ENCODE measurements at places on chromosomes 13 and 19. TPM values are rescaled to one million over a fixed set of nuclear protein-coding genes. Genes with fewer than 3 reads are reported as not detected.

The ETV2 gene
- 1.1 TPM for total RNA-seq

The CYP4F22 gene
- not detected for total RNA-seq

The CEACAM7 gene
- not detected for total RNA-seq

The ZNF112 gene
- total RNA-seq = 5.8 TPM

The SGCG gene
- total RNA-seq = 0.09 TPM

The LACC1 gene
- total RNA-seq = 0.99 TPM

The TEX29 gene
- total RNA-seq = not detected

DNA sequence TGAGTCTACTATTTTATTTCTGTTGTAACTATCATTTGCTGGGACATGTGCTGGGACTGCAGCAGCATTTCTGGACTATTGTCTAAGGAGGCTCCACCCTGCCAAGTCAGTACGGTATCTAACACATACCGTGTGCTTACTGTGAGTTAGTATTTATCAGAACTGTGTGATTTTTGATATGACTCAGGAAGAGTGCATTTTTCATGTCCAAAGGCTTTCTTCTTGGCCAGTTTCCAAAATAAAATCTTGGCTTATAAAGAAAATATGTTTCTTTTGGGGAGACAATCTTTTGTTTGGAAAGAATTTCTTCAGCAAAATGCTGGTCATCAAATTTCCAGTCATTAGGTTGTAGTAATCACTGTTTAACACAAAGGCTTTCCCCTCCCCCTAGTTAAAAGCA is 11.6 kb downstream of the PARP4 start:
- H3K36me3 ChIP-seq = peaks cover 20% of the 10 kb centered on the region
- no peak overlapping the region for H3K4me3 ChIP-seq
- DNase-seq = no peak
- peaks cover 9% of the 10 kb centered on the region for H3K4me1 ChIP-seq

GRCh38 chr13:65789815-65790214 is 1440.3 kb downstream of the PCDH9 start:
- H3K27ac ChIP-seq = no peak overlapping the region
- peak; percentile 7 for DNase-seq
- H3K36me3 ChIP-seq = no peaks in the 10 kb centered on the region
- no peak overlapping the region for H3K4me3 ChIP-seq
- H3K27me3 ChIP-seq = no peaks in the 10 kb centered on the region
- no peaks in the 10 kb centered on the region for H3K4me1 ChIP-seq

- H3K4me1 ChIP-seq = peaks cover 4% of the 10 kb centered on the region
- DNase-seq = no peak
Observed at GRCh38 chr19:2097203-2097885, 629 bp downstream of the IZUMO4 start.

GRCh38 chr19:57466489-57466888 is 9.5 kb upstream of the VN1R1 start:
- H3K27me3 ChIP-seq = no peaks in the 10 kb centered on the region
- no peak overlapping the region for H3K4me3 ChIP-seq

DNA sequence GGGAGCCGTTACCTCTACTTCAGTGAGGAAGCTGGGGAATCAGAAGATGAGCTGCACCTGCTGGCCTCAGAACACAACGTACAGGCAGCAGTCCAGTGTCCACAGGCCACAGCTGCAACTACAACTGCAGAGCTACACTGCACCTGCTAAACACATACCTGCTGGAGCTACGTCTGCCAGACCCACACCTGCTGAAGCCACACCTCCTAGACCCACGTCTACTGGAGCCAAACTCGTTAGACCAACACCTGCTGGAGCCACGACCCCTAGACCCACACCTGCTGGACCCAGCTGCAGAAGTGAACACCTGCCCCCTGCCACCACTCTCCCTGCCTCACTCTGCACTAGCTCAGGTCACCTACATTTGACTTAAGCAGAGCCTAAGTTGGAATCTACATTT is 169.9 kb downstream of the USP12 start:
- H3K27ac ChIP-seq = no peak overlapping the region
- no peaks in the 10 kb centered on the region for H3K4me1 ChIP-seq
- no peak for DNase-seq

DNA sequence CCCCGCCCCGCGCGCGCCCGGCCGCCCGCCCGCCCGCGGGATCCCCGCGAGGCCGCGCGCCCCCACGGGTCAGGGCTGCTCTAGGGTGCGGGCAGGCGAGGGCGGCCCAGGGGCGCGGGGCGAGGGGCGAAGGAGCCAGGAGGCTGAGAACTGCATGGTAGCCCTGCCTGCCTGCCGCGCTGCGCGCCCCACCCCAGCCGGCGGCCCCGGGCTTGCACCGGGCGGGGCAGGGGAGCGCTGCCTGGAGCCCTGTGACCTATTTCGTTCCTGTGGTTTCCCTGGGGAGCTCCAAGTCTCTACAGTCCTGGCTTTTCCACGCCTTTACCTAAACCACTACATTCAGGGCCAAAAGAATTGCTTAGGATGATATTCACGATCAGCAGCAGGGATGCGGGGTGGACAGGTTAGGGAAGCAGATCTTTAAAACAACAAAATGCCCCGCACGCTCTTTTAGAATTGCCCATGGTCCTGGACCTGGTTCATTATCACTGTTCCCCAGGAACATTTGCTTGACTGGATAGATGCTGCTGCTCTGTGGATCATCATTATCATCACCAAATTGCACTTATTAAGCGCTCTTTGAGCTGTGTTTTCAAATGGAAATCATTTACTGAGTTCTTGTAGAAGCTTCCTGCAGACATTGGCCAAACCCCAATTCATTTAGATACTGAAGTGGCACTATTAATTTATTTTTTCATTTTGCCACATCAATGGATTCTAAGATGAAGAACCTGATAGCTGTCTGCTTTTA is 421 bp upstream of the GPR12 start:
- no peak for DNase-seq
- no peak overlapping the region for H3K27ac ChIP-seq
- H3K36me3 ChIP-seq = no peaks in the 10 kb centered on the region
- H3K4me1 ChIP-seq = no peaks in the 10 kb centered on the region

DNA sequence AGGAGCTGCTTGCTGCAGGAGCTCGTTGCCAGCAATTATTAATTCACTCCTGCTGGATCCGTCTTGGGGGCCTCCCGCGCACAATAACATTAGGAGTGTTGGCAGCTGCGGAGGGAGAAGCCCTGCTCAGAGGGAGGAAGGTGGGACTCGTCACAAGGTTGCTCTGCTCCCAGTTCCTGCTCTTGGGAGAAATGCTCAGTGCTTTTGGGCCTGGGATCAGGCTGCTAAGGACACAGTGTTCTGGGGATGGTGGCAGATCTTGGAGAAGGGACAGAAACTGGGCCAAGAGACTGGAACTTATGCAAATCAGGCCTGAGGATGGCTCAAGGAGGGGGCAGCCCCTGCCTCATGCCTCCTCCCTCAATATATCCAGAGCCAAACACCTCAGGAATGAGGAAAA is 78.9 kb upstream of the OLFM4 start:
- H3K36me3 ChIP-seq = no peaks in the 10 kb centered on the region
- H3K4me1 ChIP-seq = no peaks in the 10 kb centered on the region
- no peak overlapping the region for H3K27ac ChIP-seq
- no peak overlapping the region for H3K4me3 ChIP-seq
- no peak for DNase-seq
- no peaks in the 10 kb centered on the region for H3K27me3 ChIP-seq

DNA sequence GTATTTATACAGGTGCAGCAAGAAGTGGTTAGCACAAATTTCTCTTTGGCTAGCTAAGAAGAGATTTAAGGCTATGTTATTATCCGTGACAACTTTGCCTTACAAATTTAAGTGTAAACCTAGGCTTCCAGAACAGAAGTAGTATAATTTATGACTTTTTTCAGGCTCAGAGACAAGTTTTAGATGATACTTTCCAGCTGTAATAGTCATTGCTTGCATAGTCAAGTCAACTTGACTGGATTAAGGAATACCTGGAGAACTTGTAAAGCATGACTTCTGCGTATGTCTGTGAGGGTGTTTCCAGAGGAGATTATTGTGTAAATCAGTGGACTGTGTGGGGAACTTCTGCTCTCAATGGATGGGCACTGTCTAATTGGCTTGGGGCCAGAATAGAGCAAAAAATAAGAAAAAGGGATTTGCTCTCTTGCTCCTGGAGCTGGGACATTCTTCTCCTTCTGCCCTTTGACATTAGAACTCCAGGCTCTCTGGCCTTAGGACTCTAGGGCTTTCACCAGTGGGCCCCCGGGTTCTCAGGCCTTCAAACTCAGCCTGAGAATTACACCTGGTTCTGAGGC is 33.0 kb downstream of the CYSLTR2 start:
- H3K4me1 ChIP-seq = no peaks in the 10 kb centered on the region
- no peaks in the 10 kb centered on the region for H3K27me3 ChIP-seq
- H3K4me3 ChIP-seq = no peak overlapping the region
- no peak for DNase-seq

DNA sequence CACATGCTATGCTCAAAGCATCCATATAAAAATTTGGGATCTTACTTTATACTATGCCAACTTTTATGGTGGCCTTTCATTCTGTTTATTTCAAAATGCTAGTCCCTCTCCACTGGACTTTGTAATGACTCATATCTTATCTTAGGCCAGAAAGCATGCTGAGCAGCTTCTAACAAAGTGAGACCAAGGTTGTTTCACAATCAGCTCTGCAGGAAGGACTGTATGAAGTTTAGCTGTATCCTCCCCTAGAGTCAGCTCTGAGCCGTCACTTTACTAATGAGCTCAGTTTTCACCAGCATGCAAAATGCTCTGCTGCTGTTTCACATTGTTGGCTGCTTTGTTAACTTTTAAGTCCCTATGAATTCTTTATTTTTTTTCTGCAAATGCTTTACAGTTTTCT is 1608.8 kb downstream of the OLFM4 start:
- H3K27ac ChIP-seq = no peak overlapping the region
- H3K4me3 ChIP-seq = no peak overlapping the region
- H3K27me3 ChIP-seq = no peaks in the 10 kb centered on the region
- H3K4me1 ChIP-seq = peaks cover 18% of the 10 kb centered on the region
- no peaks in the 10 kb centered on the region for H3K36me3 ChIP-seq

DNA sequence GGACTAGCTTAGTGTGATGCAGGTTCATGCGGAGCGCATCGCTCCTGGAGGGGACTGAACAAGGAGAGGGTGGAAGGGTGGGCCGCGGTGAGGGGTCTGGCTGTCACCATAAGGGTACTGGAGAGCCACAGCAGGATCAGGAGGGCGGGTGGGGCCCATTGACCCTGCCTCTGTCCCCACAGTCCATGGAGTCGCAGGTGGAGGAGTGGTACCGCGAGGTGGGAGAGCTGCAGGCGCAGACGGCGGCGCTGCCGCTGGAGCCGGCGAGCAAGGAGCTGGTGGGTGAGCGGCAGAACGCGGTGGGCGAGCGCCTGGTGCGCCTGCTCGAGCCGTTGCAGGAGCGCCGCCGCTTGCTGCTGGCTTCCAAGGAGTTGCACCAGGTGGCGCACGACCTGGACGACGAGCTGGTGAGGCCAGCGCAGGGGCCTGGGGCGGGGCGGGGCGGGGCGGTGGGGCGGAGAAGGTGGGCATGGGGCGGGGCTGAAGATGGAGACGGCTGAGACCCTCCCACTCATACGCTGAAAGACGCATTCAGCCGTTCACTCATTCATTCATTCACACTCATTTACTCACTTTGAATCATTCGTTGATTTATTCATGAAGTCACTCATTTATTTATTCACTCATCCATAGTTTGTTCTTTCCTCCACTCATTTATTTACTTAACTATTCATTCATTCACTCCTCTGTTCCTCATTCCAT is 27.5 kb upstream of the SHKBP1 start:
- H3K27me3 ChIP-seq = peaks cover 37% of the 10 kb centered on the region
- H3K27ac ChIP-seq = no peak overlapping the region
- H3K4me1 ChIP-seq = no peaks in the 10 kb centered on the region
- no peaks in the 10 kb centered on the region for H3K36me3 ChIP-seq
- H3K4me3 ChIP-seq = no peak overlapping the region
- DNase-seq = peak; percentile 54

- H3K4me3 ChIP-seq = no peak overlapping the region
- no peaks in the 10 kb centered on the region for H3K36me3 ChIP-seq
- no peak for DNase-seq
- H3K27me3 ChIP-seq = no peaks in the 10 kb centered on the region
- no peak overlapping the region for H3K27ac ChIP-seq
Observed at GRCh38 chr13:35309706-35310105, 166.8 kb downstream of the MAB21L1 start.

DNA sequence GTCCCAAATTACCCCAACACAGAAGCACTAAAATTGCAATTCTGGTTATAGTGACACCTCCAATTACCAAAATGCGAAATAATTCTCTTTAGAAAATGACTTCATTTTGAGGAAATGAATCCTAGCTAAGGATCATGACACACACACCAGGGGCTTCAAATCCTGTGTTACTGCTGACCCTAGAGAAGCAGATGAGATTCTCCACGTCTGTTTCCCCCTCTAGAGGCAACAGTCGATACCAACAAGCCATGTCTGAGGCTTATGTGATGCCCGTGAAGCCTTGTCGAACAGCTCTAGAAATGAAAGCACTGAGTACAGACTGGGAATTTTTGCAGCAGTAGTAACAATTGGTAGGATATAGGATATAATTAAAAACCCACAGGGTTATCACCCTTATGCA is 153.6 kb upstream of the TMTC4 start:
- no peaks in the 10 kb centered on the region for H3K4me1 ChIP-seq
- peak; percentile 5 for DNase-seq
- H3K4me3 ChIP-seq = no peak overlapping the region
- H3K27ac ChIP-seq = no peak overlapping the region

- no peak for DNase-seq
- no peak overlapping the region for H3K27ac ChIP-seq
- peaks cover 67% of the 10 kb centered on the region for H3K27me3 ChIP-seq
- no peaks in the 10 kb centered on the region for H3K36me3 ChIP-seq
Observed at GRCh38 chr19:40552848-40553247, 23.8 kb upstream of the SHKBP1 start.

GRCh38 chr19:2398735-2399305 is 28.6 kb downstream of the TIMM13 start:
- no peak overlapping the region for H3K27ac ChIP-seq
- no peaks in the 10 kb centered on the region for H3K27me3 ChIP-seq
- no peak overlapping the region for H3K4me3 ChIP-seq
- no peaks in the 10 kb centered on the region for H3K36me3 ChIP-seq
- DNase-seq = no peak
- H3K4me1 ChIP-seq = no peaks in the 10 kb centered on the region

DNA sequence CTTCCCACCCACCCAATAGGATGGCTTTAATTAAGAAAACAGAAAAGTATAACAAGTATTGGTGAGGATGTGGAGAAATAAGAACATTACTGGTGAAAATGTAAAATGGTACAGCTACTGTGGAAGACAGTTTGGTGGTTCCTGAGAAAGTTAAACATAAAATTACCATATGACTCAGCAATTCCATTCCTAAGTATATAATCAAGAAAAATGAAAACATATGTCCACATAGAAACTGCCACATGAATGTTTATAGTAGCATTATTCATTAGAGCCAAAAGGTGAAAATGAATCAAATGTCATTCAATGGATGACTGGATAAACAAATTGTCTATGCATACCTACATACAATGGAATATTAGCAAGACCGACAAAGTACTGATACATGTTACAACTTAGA is 16.9 kb downstream of the DZIP1 start:
- H3K4me1 ChIP-seq = no peaks in the 10 kb centered on the region
- DNase-seq = no peak
- H3K4me3 ChIP-seq = no peak overlapping the region
- no peaks in the 10 kb centered on the region for H3K27me3 ChIP-seq
- H3K36me3 ChIP-seq = peaks cover 36% of the 10 kb centered on the region
